NCI-H748 treated with DMSO at 0.1 percent for 48 hours (cell line): ENCODE measurements at places on chromosomes 3 and 15.

- no peak for DNase-seq
Measured at GRCh38 chr3:159322322-159322939, 520.6 kb downstream of the MFSD1 start.

DNA sequence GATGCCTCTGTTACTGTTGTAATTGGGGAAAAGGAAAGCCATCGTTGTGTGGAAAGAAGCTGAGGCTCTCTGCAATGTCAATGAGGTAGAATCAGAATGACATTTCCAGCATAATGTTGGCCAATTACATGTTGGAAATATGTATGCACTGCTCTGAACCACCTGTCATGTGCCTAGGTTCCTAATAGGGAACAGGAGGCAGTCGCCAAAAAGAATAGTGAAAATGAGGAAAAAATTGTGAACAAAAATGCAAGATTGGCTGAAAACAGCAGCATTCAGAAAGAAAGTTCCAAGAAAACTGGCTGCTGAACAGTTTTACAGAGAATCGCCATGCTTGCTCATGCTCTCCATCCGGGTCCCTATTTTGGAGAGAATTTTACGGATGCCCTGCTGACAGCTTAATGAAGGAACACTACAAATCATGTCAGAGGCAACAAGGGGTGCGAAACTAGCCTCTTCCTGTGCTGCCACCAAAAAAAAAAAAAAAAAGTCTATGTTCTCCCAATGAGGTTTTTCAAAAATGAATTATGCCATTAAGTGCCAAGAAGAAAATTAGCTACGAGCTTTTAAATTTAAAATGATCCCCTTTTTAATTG, 305.9 kb upstream of the ARRDC4 start:
- peak; percentile 41 for DNase-seq

DNA sequence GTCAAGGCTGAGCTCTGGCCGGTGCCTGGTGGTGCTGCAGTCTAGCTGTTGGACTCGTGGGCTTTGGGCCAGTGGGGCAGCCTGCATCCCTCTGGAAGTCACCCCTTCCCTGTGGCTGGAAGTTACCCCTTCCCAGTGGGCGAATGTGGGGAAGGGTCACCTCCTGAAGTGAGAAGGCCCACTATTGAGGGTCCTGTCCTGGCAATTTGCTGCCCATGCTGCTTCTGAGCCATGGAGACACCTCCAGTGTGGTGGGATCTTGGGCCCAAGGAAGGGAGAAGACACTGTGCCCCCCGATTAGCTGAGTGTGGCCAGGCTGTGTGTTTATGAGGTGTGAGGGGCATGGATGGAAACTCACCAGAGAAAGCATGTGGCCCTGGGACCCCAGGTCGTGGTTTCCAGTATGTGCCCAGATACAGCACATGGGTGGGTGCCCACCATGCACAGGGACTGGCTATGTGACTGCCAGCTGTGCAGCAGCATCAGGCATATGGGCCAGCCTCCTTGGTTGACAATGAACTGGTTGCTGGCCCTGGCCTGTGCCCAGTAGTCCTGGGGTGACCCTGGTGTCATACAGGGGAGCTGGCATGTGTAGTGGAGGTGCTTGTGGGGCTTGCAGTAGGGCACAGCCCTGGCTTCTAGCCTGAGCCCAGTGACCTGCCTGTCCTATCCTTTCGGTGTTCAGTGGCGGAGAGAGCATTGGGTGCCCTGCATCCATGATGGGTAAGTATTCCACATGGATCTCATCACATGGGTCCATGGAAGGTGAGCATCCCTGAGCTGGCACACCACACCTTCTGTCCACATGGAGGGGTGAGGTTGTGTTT, 221.2 kb downstream of the SNRPN start:
- DNase-seq, result no peak

GRCh38 chr3:61774279-61774890, 213.0 kb downstream of the PTPRG start:
- no peak for DNase-seq

- no peak for DNase-seq
Measured at GRCh38 chr3:98735296-98735695, 27.8 kb upstream of the ST3GAL6 start.

- DNase-seq, result no peak
Measured at GRCh38 chr3:119778811-119779210, 3.1 kb upstream of the NR1I2 start.

- DNase-seq, result no peak
Measured at GRCh38 chr15:69914960-69915359, 182.8 kb downstream of the TLE3 start.

DNA sequence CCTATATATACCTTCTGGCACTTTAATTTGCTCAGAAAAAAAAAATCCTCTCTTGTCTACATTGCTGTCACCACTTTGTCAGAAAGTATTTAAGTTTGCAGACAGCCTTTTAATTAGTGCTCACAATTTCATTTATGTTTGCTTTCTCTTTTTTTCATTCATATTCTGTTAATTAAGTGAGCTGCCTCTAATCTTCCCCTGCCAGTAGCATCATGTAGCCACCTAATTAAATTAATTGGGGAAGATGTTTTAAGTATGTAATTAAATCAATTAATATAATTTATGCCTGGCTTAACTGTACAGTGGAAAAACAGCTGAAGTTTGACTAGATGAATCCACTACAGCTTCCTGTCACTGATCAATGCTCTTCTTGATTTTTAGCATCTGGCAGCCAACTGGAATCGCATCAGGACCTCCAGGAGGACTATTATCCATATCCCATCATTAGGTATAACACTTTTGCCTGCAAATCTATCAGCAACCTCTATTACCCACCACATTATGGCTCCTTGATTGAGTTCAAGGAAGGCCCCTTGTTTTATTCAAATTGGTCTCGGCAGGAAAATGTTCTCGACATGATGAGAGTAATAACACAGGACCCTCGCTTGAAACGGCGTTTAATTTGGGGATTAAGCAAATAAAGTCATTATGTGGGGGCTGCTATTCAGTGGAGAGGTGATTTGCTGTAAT, 118.5 kb downstream of the IQCH start:
- no peak for DNase-seq

- no peak for DNase-seq
Measured at GRCh38 chr15:78241017-78241416, 6.7 kb upstream of the ACSBG1 start.

DNA sequence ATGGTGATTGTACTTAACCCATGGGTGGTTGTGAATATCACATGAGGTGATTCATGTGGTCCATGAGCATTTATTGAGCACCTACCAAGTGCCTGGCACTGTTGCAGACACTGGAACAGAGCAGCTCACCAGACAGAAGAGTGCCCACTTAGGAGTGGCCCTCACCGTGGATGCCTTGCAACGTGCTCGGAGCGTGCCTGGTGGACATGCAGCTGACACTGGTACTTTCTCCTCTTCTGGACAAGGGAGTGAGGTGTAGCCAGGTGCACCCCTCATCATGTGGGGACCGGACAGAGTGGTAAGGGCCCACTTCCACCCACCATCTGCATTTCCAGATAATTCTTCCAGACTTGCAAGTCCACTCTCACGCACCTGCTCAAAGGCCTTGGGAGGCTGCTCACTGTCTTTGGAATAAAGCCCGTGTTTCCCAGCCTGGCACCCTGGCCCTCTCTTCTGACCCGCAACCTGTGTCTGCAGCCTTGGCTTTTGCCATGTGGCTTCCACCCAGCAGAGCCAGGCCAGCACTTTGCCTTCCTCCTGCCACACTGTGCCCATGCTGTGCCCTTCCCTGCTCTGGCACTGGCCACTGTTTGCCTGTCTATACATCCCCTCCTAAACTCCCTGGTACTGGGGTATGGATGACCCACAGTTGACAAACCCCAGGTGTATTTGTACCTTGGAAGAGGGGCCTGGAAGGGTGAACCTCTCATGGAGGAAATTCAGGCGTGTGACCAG, 90.9 kb upstream of the SEC13 start:
- no peak for DNase-seq

GRCh38 chr3:188796122-188796631, 375.6 kb upstream of the TPRG1 start:
- no peak for DNase-seq

- no peak for DNase-seq
Measured at GRCh38 chr3:122824465-122825381, 29.9 kb downstream of the SLC49A4 start.

DNA sequence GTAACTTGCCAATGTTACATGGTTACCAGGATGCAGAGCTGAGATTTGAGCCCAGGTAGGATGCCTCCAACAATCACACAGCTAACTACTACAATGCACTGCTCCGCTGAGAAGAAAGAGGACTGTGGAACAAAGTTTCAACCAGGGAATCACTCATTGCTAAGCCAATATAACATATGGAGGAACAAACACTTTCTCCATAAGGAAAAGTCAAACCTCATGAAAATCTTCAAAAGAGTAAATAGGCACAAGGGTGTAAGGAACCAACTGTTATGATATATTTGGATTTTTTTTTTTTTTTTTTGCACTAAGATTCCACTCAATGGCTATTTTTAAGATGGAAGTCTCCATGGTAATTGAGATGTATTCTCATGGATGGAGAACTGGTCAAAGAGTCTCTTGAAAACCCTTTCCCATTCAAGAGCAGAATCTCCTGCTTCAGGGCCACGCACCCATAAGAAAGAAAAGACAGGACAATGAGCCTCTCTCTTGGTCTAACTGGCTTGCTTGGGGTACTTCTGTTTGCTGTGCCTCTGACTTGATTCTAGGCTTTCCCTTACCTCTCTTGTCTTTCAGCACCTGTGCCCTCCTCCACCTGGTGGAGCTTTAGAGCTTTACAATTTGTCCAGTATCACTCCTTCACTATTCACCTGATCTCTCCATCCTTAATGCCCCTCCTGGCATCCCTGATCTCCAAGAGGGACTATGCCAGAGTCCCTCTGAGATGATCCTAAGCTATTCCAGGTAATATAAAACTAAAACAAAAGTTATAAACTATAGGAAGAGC, 252.8 kb downstream of the NTRK3 start:
- DNase-seq, result peak; percentile 9

- DNase-seq, result no peak
Measured at GRCh38 chr15:100043068-100043641, 298.6 kb downstream of the ADAMTS17 start.

DNA sequence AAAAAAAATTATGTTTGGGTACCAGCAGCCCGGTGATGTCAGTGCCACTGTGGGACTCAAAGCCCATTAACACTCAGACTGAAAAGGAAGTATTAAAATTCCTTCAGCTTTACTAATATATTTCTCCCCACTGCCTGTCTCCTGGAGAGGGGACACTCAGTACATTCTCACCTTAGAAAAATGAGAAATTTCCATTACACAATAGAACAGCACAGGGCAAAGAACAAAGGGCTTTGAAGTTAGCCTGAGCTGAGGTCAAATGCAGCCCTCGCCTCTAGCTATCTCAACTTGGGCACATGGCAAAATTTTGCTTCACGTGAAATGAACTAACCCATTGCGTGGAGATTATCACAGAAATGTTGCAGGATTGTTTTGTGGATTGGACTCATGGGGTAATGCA, 80.8 kb downstream of the RARB start:
- no peak for DNase-seq

DNA sequence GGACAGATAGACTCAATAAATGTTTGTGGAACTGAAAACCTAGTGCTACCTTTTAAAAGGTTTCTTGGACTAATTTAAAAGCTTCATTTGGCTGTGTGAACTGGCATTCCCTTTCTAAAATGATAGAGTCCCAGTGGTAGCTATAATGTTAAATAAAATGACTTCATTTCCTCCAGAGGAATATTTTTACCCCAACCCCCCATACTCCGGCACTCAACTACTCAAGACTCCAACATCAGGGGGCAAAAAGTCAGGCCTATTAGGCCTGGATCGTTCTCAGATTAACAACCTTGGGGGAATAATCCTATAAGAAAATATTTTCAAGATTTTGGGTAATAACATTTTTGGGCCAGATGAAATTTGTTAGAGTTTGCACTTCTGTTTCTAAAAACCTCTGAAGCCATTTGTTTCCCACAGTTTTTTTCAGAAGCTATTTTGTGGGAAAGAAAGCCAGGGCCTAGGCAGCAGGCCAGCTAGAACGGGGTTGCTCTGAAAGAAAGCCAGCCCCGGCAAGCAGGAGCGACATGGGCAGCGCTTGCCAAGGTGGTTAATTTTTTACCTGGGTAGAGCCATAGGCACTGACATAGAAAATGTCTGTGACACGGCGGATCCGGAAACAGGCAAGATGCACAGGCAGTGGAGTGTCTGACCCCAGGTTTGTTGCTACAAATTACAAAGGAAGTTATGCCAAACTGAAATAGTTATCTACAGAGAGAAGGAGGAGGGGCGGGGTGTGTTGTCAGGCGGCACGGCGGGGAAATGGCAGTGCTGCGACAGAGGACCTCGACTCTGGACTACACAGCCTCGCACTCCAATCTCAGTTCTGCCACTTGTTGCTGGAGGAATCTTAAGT, 84.6 kb downstream of the MAGI1 start:
- no peak for DNase-seq

DNA sequence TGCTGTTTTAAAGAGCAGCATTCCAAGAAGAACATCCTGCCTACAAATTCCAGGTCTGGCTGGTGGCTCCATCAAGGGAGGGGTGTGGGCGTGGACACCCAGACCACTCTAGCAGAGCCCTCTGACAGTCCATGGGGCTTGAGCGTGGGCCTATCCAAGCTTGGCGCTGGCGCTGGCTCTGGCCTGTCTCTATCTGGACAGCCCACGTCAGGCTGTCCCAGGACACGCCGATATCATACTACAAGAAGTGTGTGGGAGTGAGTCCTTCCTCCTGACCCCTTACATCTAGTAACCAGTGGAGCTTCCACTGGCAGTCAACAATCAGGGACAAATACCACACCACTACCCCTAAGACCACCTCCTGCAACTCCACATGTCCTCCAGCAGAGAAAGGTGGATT, 17.1 kb upstream of the DUSP7 start:
- DNase-seq, result no peak

- no peak for DNase-seq
Measured at GRCh38 chr3:172247525-172248274, 200.6 kb downstream of the GHSR start.

DNA sequence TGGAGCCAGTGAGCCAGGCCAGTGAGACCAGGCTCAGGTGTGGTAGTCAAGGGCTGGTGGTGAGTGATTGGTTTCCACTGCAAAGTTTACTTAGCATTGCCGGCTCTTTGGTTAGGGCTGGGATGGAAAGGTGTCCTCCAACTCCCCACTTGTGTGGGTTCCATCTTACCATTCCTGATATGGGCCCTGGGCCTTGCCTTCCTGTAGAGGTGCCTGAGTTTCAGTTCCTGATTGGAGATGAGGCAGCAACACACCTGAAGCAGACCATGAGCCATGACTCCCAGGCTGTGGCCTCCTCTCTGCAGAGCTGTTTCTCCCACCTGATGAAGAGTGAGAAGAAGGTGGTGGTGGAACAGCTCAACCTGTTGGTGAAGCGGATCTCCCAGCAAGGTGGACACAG, 3.1 kb downstream of the MPI start:
- DNase-seq, result no peak

- no peak for DNase-seq
Measured at GRCh38 chr3:26141296-26141695, 351.4 kb downstream of the OXSM start.

- no peak for DNase-seq
Measured at GRCh38 chr3:127889461-127889863, 25.6 kb upstream of the KBTBD12 start.

DNA sequence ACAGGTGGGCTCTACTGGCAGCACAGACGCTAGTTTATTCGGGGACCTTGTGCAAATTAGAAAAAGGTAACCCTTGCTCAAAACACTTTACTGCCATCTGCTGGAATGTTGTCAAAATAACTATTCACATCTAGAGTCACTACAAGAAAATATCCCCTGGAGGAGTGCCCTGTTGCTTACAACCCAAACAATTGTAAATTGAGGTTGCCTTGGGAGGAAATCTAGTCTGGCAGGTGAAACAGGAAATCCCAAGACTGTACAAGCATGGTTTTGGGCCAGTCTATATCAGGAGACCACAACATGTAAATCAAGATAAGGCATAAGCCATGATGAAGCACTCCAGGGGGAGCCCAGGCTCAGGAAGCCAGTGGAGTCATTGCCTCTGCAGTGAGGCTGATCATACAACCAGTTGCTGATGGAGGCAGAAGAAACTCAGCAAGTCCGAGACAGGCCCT, 136.8 kb upstream of the ACP3 start:
- DNase-seq, result peak; percentile 15
